ENCODE measurements at places on chromosomes 12 and 14. TPM values are rescaled to one million over a fixed set of nuclear protein-coding genes. Genes with fewer than 3 reads are reported as not detected.

MIP gene
- total RNA-seq, result 0.48 TPM

CCDC198 gene
- not detected for total RNA-seq

STYK1 gene
- 0.16 TPM for total RNA-seq

TUNAR gene
- not detected for total RNA-seq

GRCh38 chr12:107130830-107131611, 37.7 kb upstream of the CRY1 start:
- no peak for DNase-seq

DNA sequence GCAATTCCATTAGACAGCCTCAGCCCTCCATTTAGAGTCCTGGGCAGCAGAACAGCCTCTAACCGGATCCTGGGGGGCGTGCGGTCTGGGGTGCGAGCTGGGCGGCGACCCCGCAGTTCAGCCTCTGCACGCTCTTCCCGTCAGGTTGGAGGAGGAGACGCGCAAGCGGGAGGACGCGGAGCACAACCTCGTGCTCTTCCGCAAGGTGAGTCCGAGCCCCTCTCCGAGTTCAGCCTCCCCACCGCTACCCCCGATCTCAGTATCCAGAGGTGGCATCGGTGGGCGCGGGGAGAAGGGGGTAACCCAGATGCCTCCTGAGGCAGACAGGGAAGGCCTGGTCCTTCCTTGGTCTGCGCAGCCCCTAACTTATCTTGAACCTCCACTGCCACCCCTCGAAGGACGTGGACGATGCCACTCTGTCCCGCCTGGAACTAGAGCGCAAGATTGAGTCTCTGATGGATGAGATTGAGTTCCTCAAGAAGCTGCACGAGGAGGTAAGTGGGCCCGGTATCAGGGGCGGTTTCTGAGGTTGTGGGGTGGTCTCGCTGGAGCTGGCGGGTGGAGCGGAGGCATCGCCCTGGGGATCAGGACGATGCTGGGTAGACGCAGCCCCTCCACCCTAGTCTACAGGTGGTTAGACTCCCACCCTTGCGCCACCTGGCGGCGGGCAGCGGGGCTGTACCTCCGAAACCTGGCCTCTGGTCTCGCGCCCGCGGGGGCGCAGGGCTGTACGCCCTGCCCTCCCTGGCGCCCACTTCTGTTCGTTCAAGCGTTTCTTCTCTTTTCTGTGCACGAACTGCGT, 1.3 kb downstream of the PRPH start:
- DNase-seq, result peak; percentile 79

DNA sequence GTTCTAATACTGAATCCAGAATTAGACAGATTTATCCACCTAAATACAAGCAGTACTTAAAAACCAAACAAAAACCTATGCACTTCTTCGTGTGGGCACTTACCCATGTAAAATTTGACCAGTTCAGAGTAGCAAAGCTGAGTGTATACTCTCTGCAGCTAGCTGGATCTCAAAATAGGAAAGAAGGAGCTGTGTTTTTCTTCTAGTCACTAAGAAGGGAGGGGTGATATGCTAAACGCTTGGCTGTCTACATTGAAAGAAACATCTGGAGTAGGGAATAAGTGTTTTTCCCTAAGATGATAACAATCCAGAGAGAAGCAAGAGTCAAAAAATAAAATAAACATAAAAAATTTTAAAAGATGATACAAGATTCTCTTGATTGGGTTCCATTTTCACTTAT, 20.0 kb downstream of the RBMS2 start:
- DNase-seq, result no peak

DNA sequence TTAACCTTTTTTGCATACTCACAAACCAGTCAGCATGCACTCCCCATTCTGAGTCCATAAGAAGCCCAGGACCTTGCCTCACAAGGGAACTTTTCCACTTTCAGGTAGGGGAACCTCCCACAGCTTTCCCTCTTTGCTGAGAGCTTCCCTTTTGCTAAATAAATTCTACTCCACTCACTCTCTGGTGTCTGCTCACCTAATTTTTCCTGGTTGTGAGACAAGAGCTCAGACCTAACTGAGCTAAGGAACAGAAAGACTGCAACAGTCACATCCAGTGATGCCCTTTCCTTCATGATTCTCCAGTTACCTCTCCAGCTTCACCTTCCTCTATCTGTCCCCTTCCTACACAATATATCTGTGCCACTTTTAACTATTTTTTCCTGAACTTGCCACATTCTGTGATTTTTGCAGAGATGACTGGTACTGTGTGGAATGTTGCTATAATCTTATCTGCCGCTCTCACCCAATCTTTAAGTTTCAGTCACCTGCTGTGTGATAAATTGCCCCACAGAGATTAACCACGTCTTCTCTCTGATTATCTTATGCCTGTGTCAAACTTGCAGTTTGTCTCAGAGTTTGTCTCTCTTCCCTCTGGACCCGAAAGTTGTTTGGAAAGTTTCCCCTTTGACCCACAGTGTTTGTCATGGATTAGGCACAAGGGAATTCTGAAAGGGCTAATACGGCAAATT, 737.1 kb upstream of the FLRT2 start:
- no peak for DNase-seq

- DNase-seq, result no peak
Measured at GRCh38 chr14:96274543-96274942, 18.5 kb downstream of the BDKRB1 start.

DNA sequence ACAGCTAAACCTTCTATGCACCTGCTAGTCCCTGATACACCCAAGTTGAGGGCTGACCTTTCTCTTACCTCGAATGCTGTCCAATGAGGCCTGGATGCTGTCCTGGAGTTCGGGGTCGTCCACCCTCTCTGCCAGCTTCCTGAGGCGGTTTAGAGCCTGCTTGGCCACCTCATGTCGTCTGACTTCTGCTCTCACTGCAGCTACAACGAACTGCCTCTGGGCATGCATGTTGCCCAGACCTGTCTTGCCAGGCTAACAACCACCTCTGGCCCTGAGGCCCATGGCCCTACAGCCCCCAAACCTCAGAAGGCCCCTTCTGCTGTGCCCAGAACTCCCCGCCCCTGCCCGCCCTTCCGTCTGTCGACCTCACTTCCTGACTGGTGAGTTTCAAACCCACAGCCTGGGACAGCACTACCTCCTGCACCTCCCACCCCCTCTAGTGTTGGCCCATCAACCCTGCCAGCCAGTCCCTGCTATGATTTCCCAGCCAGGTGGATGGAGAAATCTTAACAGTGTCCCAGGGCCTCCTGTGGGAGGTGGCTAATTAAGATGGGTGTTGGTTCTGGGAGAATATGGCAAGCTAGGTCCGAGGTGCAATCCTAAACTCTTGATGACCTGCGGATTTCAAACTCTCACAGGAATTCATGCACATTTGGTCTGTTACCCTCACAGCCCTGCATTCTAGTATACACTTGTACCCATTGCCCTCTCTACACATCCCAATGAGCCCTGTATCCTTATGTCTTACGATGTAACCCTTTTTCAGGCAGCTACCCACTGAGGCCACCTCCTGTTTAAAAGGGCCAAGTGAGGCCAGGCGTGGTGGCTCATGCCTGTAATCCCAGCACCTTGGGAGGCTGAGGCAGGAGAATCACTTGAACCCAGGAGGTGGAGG, 2.7 kb upstream of the TSPAN31 start:
- DNase-seq, result no peak

- no peak for DNase-seq
Measured at GRCh38 chr12:100795174-100795799, 711 bp downstream of the ANO4 start.

Data from cardiac septum (tissue), 1 donor.